ENCODE measurements at places on chromosomes 5 and 9.

GRCh38 chr5:96481009-96481786, 48.1 kb upstream of the PCSK1 start:
- no peak for DNase-seq

- DNase-seq = peak; percentile 67
Measured at GRCh38 chr5:180323941-180324600, 29.1 kb downstream of the GFPT2 start.

- DNase-seq = no peak
Measured at GRCh38 chr9:126672634-126673284, 59.0 kb downstream of the LMX1B start.

DNA sequence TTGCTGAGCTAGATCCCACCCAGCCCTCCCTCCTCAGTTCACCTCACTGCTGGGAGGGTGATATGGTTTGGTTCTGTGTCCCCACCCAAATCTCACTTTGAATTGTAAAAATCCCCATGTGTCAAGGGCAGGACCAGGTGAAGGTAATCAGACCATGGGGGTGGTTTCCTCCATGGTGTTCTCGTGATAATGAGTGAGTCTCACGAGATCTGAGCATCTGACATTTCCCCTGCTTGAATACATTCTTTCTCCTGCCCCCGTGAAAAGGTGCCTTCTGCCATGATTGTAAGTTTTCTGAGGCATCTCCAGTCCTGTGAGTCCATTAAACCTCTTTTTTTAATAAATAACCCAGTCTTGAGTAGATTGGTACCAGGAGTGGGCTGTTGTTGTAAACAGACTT, 469.9 kb upstream of the DAP start:
- no peak for DNase-seq

GRCh38 chr5:78813286-78813685, 164.7 kb upstream of the LHFPL2 start:
- no peak for DNase-seq

- no peak for DNase-seq
Measured at GRCh38 chr9:121996783-121997182, 96.3 kb downstream of the TTLL11 start.

- DNase-seq = no peak
Measured at GRCh38 chr5:178307267-178308045, 74.9 kb upstream of the PHYKPL start.

- no peak for DNase-seq
Measured at GRCh38 chr9:126317513-126317912, 9.1 kb upstream of the MVB12B start.

DNA sequence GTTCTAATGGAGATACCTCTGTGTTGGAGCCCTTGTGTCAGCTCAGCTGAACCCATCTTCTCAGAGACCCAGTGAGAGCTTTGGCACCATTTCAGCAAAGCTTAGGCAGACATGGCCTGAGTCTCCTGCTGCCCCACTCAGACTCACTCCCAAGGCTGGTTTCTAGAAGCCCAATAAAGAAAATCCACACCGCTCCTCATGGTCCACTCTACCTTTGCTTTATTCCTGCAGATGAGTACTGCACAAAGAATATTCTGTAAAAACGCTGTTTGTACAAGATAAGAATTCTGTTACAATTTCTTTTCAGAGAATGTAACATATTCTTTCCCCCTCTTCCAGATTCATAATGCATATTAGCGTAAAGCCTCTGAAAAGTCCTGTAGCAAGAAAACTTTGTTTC, 129.3 kb downstream of the C5orf15 start:
- no peak for DNase-seq

- DNase-seq = no peak
Measured at GRCh38 chr5:169801781-169802180, 164.7 kb downstream of the DOCK2 start.

DNA sequence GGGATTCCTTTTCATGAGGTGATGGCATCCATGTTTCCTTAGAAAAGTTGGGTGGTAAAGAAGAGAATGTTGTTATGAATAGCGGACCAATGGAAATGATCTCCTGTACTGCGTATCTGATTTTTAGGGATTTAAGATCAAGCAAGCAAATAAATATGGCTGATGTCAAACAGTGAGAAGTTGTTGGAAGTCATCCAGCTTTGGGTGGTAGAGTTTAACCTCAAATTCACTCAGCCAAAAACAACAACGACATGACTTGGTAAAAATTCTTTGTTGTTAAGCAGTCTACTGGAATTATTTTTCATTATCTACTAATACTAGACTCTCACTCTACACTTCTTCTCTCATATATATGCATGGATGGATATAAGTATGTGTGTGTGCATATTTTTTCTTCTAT, 426.5 kb downstream of the CTNND2 start:
- DNase-seq = no peak

DNA sequence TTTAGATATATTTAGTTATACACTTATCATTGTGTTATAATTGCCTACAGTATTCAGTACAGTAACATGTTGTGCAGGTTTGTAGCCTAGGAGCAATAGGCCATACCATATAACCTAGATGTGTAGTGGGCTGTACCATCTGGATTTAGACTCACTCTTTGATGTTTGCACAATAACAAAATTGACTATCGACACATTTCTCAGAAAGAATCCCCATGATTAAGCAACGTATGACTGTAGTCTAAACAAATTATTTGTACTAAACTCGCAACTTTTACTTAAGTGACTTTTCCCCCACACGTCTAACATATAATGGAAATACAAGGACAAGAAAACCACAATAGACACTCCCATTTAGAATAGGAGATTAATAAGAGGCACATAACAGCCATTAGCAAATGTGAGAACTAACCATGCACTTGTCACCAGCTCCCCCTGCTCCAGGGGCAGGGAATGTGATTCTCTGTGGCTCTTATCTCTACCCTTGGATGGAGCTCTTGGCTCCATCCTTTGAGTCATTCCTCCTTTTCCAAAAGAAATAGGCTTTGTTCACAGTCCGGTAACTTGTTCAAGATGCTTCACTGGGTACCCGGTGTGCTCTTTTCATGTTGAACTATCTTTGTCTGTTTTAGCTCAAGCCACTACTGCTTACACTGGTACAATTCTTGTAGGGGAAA, 8.7 kb upstream of the B4GALT1 start:
- no peak for DNase-seq

- no peak for DNase-seq
Measured at GRCh38 chr9:18499062-18499461, 25.1 kb downstream of the ADAMTSL1 start.

DNA sequence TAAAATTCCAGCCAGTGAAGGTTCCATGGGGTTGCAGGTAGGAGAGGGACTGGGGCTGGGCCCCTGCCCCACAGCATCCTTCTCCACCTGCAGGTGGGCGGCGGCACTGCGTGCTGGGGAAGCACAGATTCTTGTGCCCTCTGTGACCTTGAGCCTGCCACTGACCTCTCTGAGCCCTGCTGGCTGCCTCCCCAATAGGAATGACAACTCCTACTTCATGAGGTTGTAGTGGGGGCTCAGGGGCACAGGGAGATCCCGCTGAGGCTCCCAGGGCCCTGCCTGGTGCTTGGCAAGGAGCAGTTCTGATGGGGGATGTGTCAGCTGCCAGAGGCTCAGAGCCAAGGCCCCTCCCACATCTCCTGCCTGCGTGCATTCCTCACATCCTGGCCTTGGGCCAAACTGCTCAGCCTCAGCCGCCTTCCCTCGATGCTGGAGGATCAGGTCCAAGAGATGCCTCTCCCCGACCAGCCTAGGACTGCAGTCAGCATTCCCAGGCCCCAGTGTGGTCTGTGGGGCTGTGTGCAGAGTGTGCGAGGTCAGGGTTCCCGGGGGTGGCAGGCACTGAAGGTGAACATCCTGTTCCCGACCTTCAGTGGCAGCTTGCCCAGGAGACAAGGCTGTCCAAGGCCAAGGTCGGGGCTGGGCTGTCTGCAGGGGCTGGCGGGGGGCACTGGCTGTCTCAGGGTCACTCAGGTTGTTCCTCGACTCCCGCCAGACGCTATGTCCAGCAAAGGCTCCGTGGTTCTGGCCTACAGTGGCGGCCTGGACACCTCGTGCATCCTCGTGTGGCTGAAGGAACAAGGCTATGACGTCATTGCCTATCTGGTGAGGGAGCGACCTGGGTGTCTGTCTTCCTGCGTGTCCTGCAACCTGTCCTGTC, 7.0 kb downstream of the ASS1 start:
- peak; percentile 61 for DNase-seq

DNA sequence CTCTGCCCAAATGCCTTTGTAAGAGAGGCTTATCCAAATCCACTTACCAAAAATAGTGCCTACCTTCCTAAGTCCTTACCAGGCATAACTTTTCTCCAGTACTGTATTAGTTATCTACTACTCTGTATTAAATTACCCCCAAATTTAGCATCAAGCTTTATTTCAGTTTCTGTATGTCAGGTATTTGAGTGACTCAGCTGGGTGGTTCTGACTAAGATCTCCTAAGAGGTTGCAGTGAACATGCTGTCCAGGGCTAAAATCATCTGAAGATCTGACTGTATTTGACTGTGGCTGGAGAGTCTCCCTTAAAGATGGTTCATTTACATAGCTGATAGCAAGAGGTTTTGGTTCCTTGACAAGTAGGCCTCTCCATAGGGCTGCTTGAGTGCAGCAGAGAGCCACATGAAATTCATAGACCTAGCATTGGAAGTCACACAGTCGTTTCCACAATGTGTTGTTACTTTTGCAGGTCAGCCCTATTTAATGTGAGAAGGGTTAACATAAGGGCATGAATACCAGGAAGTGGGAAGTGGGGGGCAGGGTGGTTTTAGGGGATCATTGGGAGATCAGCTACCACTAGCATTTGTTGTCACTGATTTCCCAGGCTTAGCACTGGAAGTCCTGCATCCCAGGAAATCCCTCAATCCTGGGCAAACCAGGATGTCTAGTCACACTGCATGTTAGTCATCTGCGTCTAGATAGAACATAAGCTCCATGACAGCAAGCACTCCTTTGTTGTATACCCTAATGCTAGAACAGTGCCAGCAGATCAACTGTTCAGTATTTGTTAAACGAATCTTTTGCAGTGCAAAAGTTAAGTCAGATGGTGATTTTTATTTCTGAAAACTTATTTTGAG, 2.0 kb upstream of the ZNF622 start:
- DNase-seq = peak; percentile 75

DNA sequence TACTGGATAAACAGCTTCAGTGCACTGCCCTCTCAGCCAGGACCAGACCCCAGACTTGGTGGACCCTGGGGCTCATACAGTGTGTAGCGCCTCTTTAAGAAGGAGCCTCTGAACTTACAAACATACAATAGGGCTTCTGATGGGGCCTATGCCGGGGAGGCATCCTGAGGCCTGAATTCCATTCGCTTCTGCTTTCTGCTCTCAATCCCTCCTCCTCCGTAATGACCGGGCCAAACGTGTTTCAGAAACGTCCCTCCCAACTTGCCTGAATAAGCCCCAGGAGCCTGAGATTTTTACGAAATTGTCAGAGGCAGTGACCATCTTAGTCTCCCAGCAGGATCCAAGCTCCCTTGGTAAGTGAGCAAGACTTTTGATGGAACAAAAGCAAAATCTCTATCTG, 128.1 kb upstream of the BOD1 start:
- DNase-seq = no peak
